ENCODE measurements at places on chromosomes 7 and 10.

DNA sequence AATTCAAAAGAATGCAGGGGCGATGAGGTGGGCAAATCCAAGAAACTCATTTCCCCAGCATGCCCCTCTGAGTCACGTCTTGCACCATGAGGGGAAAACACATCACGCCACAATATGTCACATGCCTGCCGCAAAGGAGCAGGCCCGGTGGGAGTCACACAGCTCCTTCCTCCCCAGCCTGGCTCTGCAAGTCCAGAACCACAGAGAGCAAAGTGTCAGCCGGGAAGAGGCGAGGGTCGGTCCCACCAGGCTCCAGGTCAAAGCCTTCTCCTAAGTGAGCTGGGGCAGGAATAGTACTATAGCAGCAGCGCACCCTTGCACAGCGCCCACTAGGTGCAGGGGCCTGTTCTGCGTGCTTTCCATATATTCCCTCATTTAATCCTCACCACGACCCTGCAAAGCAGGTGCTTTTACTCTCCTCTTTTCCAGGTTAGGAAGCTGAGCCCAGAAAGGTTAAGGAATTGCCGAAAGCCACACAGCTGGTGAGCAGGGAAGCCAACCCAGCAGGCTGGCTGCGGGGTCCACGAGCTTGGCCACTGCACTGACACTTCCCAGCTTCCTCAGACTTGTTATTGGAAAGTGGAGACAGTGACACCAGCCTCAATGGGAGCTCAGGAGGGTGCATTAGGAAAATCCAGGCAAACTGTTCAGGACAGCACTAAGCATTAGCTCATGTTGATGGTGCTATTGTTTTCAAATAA lies 94.0 kb upstream of the ZMIZ1 start:
- DNase-seq = peak; percentile 73

DNA sequence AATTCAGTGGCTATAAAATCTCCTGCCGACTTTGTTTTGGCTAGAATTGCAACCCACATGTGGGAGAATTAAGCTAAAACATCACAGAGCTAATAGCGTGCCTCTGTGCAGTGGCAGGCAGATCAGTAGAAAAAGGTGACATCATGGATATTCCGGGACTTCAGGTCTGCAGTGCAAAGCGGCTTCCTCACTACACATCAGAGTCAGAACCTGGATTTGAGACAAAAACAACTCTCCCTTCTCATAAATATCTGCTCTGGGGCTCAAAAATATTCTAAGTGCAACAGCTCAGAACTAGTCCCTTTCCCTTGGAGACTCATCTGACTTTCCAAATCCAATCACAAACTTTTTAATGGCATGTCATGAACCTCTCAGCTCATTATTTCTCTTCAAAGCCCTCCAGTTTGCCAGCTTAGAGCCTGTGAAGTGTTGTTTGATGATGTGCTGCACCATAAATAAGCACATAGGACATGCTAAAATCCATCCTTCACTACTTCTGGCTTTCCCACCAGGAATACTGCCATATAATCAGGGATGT lies 337.1 kb downstream of the RNLS start:
- DNase-seq = no peak

DNA sequence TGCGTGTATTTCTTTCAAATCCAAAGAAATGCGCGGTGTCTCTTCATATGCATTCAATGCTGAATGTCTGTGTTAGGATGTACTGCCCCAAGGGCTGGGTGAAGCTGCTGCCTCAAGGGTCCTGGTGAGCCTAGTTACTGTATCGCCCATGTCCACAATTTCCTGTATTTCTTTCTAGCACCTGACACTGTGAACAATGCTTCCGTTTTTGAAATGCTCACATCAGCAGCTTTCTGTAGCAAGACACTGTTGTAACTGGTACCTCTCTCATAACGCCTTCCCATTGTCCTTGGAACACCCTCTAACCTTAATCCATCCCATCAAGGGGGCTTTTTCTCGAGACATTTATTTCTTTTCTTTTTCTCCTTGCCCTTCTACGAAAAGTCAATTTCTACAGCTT lies 25.1 kb downstream of the NRP1 start:
- DNase-seq = no peak

DNA sequence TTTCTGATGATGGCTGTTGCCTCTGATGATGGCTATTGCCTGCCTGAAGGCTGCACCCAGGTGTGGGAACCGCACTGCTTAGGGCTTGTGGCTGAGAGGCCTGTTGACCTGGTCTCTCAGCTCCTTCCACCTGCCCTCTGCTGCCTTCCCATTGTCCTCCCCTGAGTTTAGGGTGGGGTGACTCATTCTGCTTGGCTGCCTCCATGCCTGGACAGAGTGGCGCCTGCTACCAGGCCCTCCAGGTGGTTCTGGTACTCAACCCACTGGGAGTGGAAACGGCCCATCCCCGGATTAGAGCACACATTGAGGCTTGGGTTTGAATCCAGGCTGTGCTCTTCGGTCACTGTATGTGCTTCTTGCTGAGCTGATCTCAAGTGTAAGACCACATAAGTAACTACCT lies 120.6 kb downstream of the SEM1 start:
- DNase-seq = no peak

DNA sequence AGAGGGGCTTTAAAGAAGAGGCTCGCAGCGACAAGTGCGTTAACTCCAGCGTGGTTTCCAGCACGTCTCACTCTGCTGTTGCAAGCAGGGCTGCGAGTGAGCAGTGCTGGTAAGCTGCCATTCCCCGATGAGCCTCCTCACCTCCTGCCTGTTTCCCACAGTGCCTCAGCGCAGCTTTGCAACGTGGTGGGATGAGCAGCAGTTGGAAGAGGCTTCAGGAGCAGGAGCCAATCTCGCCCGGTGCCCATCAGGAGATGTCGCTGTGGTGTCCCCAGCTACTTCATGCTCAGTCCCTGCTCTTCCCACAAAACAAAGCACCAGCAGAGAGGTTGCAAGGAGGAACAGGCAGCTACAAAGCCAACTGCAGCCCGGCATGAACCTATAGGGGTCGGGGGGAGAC lies 2.4 kb upstream of the ADARB2 start:
- no peak for DNase-seq

DNA sequence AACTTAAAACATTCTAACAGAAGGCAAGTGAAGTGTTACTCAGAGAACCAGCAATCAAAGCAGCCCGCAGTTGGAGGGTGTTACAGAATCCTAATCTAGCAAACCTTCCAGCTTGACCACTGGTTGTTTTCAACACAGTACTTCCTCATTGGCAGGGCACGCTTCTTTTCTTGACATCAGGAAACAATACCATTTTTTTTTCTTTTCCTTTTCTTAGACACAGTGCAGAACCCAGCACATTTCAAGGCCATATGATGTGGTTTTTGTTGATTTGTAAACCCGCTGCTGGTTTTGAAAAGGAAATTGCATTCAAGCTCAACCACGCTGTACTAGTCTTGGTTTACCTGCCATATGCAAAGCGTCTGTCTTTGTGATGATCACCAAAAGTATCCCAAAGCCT lies 33.4 kb downstream of the RHOBTB1 start:
- DNase-seq = peak; percentile 26

DNA sequence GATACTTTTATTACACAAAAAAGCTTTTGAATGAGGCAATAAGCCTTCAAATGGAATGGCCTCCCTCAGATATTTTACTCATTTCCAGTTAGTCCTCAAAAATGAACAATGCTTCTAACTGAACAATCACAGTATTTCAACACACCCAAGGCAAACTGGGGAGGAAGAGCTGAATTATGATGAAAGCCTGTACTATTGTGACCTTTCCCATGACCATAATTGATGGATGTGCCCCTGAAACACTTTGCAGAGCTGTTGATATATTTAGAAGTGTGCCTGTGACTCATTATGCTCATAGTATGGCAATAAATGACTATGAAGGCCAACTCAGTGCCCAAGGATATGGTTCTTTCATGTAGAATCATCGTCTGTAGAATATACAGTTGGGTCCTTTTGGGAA lies 248.1 kb downstream of the AHR start:
- no peak for DNase-seq

- no peak for DNase-seq
Observed at GRCh38 chr7:258476-259190, 31.3 kb upstream of the FOXL3 start.

DNA sequence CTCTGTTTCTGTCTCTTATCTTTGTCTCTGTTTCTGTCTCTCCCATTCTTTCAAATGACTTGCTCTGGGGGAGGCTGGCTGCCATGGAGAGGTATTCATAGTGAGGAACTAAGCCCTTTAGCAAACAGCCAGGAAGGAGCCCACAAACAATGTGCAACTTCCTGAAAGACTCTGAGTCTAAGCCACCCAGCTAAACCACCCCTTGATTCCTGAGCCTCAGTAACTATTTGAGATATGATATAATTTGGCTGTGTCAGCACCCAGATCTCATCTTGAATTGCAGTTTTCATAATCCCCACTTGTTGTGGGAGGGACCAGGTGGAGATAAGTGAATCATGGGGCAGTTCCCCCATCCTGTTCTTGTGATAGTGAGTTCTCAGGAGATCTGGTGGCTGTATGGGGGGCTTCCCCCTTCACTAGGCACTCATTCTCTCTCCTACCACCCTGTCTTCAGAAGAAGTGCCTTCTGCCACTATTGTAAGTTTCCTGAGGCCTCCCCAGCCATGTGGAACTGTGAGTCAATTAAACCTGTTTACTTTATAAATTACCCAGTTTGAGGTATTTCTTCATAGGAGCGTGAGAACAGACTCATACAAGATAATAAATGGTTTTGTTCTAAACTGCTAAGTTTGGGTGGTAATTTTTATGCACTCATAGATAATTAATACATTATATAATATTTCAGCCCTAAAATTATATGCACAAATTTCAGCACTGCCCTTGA lies 121.2 kb upstream of the FOXP2 start:
- no peak for DNase-seq

DNA sequence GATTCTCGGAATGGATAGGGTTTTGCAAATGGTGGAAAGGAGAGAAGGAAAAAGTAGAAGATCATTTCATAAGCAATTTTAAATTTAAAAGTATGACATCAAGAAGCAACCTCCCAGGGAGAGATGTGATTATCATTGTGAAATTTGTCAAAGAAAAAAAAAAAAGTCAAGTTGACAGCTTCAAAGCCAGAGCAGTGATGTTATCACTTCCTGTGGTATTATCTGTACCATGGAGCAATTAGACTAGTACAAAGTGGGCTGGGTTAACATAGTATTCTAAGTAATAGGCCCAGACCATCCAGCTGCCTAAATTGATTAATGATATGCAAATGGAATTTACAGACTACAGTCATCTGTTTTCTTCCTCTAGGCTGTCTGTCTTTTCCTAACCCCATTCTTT lies 84.0 kb upstream of the NPY start:
- peak; percentile 11 for DNase-seq

- DNase-seq = no peak
Observed at GRCh38 chr7:92010215-92010614, 69.6 kb downstream of the AKAP9 start.

- DNase-seq = no peak
Observed at GRCh38 chr7:41808541-41808940, 105.7 kb upstream of the INHBA start.

- DNase-seq = no peak
Observed at GRCh38 chr10:100826983-100827818, 81.8 kb downstream of the PAX2 start.

GRCh38 chr7:47080816-47081215 lies 501.1 kb downstream of the TNS3 start:
- DNase-seq = no peak

DNA sequence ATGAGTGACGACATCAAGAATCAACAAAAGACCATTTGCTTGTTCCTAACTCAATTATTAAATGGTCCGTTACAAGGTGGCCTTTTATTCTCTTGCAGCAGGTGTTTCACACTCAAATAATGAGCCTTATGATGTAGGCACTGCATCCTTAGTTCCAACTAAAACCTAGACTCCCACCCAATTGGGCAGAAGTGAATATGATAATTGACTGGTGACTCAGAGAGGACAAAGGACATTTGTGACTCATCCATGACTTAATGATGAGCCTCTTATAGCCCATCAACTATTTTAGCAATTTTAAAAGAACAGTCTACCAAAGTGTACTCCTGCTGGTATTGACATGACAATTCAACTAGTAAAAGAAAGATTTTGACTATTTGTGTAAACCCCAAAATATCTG lies 1027.8 kb upstream of the PHF14 start:
- no peak for DNase-seq

- DNase-seq = no peak
Observed at GRCh38 chr10:63670291-63670898, 149.2 kb downstream of the REEP3 start.

GRCh38 chr10:64486149-64486548 lies 964.9 kb downstream of the REEP3 start:
- no peak for DNase-seq
